Activated CD4-positive, CD25-positive, alpha-beta regulatory T cell treated with anti-CD3 and anti-CD28 coated beads, Interleukin-2, amount 50 U/mL, for 72 hours (primary cell): ENCODE measurements at places on chromosomes 16 and 17.

DNA sequence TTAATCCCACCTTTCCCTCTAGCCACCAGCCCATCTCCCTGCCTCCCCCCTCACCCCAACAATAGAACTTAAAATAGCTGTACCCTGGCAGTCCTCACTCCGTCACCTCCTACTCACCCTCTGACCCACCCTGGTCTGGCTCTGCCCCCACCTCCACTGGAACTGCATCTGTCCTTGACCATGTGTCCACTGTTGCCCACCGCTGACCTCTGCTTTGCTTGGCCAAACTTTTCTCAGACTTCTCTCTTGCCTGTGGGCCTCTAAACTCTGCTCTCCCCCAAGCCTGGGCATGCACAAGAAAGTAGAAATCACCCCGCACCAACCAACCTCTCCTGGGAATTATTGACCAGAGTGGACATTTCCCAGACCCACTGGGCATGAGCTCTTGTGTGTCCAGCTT, 169.8 kb downstream of the WSCD1 start:
- DNase-seq = no peak

GRCh38 chr16:17538927-17539326, 68.2 kb upstream of the XYLT1 start:
- no peak for DNase-seq

GRCh38 chr17:73495641-73496040, 148.6 kb downstream of the SDK2 start:
- DNase-seq = no peak

DNA sequence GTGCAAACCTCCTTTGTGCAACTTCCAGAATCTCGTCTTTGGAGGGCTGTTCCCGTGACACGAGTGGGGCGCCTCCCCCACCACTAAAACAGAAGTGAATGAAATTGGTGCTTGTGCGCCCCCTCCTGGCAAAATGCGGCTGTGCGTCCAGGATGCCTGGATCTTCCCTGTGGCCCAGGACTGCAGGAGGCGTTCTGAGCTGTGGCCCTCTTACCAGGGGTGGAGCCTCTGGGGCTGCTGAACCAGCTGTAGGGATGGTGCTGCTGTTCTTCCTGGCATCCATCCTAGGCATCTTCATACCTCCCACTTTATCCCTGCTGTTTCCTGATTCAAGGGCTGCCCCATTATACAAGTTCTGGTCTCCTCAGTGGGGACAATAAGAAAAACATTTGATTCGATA, 18.5 kb upstream of the NAGLU start:
- DNase-seq = peak; percentile 83

- DNase-seq = no peak
Measured at GRCh38 chr17:14203388-14203787, 33.3 kb downstream of the CDRT15 start.

DNA sequence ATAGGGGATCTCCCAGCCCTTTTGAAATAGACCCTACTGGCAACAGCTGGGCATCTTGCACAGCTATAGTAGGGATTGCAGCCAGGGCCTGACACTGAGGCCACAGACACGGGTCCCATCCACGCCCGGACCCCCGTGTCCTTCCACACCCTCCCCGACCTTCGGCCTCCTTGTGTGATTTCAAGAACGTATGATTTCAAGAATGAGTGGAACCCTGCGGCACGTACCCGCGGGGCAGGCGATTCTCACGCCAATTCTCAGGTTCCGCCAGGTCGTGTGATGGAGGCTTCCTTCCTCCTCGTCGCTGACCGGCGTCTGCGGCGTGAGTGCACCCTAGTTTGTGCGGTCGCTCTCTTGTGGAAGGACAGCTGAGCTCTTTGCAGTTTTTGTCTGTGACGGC, 56.3 kb upstream of the GNG13 start:
- DNase-seq = no peak

DNA sequence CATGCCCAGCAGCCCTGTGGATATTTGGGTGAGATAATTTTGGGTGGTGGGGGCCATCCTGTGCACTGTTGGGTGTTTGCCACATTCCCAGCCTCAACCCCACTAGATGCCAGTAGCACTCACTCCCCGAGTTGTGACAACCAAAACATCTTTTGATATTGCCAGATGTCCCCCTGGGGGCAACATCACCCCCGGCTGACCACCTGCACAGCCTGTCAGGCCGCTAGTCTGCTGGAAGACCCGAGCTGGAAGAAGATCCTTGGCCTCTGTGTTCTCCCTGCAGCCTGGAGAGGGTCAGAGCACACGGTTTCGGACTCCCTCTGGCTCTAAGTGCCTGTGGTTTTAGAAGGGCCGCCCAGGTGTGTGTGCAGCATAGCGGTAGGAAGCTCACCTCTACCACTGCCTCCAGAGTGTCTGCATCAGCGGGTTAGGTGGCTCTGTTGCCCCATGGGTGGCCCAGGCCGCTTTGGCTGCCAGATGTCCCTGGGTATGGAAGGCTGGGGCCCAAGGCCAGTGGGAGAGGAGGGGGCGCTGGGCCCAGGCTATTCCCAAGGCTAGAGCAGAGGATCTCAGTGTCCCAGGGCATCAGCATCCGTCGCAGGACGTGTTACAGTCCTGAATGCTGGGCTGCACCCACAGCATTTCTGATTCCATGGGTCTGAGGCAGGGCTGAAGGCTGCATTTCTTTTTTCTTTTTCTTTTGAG, 195.8 kb upstream of the GSE1 start:
- DNase-seq = peak; percentile 21

- peak; percentile 80 for DNase-seq
Measured at GRCh38 chr17:62653002-62653825, 25.7 kb downstream of the MRC2 start.

DNA sequence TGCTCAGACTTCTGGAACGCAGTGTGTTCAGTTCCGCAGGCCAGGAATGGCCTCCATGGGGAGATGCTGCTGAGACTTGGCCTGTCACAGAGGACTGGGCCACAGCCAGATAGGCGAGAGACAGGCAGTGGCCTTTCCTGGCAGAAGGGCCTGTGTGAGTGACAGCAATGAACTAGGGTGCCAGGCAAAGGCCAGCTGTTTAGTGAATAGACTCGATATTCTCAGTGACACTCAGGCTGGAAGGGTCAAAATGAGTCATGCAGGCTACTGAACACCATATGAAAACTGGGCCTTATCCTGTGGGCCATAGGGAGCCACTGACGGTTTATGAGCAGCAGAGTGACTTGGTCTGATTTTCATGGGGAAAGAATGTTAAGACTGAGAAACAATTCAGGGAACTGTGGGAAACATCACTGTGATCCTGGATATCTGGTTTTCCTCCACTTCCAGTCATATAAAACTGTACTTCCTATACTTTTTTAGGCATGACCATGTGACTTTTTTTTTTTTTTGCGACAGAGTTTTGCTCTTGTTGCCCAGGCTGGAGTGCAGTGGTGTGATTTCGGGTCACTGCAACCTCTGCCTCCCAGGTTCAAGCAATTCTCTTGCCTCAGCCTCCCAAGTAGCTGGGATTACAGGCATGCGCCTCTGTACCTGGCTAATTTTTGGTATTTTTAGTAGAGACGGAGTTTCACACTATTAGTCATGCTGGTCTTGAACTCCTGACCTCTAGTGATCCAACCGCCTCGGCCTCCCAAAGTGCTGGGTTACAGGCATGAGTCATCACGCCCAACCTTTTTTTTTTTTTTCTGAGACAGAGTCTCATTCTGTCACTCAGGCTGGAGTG, 5.2 kb upstream of the NUBP1 start:
- peak; percentile 48 for DNase-seq

GRCh38 chr17:44952946-44953475, 5.4 kb upstream of the KIF18B start:
- no peak for DNase-seq

GRCh38 chr16:27202923-27203506, 311 bp upstream of the KDM8 start:
- no peak for DNase-seq

GRCh38 chr17:63425483-63425882, 20.6 kb downstream of the CYB561 start:
- DNase-seq = peak; percentile 63

GRCh38 chr17:61247439-61247838, 152.2 kb upstream of the TBX2 start:
- no peak for DNase-seq

DNA sequence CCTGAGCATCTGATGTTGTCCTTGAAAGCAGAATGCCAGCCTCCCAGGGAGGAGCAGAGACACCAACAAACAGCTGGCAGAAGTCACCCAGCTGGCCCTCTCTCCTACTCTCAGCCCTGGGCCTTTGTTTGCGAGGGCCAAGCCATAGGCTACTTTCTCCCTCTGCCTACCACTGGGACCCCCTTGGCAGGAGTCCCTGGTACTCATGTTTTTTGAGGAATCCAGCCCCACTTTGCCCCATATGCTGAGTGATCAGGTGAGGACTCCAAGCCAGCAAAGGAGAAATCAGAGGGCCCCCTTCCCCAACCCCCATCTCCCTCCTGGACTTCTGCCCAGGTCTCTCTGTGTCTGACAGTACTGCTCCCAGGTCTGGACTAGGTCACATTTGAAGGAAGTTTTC, 121.9 kb downstream of the USP31 start:
- no peak for DNase-seq

GRCh38 chr17:67990909-67991308, 5.4 kb downstream of the C17orf58 start:
- no peak for DNase-seq

DNA sequence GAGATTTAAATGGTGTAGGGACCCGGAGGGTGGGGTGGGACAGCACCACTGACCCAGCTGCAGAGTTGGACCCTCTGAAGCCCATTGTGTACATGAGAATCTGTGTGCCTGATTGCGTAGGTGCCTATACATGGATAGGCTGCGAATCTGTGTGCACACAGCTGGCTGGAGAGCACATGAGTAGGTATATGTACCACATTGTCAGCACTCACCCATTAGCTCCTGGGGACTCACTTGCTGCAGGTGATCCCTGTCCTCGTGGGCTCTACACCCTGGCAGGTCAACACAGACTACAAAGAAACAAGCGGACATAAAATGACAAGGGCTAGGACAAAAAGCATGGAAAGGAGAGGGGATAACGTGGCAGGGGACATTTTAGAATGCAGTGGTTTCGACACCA, 11.3 kb upstream of the CETP start:
- no peak for DNase-seq

DNA sequence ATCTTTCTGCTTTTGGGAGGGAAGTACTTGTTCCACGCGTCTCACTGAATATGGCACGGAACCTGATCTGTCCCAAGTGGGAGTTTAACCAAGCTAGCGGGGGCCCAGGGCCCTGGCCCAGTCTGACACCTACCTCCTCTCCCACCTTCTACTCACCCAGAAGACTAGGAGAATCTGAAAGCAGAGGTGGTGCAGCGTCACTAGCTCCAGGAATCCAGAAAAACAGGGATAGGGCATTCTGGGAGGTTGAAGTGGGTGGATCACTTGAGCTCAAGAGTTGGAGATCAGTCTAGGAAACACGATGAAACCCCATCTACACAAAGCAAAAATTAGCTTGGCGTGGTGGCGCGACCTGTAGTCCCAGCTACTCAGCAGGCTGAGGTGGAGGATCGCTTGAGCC, 163.5 kb upstream of the ZNF267 start:
- no peak for DNase-seq

DNA sequence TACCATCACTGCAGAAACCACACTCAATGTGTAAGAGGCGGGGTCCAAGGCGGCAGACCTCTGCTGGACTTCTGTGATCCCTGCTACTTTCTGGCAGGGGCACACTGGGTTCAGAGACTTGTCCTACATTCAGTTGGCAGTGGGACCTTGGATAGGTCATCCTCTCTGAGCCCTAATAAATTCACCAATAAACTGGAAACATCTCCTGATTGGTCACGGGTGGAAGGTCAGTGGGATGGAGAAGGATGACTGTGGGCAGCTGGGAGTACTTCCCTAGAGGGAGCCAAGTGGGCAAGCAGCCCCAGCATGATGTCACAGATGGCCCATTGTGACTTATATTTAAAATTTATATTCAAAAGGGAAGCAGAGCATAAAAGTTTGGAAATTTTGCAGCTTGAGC, 49.7 kb downstream of the RNF112 start:
- no peak for DNase-seq

DNA sequence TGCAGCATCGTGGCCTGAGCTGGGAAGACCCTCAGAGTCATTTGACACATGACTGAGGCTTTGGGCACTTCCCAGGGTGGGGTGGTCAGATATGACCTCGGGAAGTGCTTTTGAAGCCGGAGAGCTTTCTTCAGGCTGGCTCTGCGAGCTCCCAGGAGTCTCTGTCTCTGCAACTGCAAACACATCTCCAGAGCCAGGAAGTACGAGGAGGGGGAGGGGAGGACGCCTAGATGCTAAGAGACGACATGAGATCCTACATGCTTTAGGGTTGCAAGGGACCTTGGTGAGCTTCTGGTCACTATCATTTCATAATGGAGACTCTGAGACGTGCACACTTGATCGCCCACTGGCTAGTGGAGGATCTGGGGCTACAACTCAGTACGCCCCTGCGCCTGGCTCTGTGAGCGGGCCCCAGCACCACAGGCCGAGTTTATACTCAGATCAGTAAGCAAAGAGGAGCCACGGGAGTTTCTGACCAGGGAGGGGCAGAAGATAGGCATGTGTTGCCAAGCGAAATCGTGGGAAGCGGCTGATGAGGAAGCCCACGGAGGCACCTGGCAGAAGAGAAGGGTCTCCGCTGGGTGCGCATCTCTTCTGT, 527 bp upstream of the MGAT5B start:
- no peak for DNase-seq

DNA sequence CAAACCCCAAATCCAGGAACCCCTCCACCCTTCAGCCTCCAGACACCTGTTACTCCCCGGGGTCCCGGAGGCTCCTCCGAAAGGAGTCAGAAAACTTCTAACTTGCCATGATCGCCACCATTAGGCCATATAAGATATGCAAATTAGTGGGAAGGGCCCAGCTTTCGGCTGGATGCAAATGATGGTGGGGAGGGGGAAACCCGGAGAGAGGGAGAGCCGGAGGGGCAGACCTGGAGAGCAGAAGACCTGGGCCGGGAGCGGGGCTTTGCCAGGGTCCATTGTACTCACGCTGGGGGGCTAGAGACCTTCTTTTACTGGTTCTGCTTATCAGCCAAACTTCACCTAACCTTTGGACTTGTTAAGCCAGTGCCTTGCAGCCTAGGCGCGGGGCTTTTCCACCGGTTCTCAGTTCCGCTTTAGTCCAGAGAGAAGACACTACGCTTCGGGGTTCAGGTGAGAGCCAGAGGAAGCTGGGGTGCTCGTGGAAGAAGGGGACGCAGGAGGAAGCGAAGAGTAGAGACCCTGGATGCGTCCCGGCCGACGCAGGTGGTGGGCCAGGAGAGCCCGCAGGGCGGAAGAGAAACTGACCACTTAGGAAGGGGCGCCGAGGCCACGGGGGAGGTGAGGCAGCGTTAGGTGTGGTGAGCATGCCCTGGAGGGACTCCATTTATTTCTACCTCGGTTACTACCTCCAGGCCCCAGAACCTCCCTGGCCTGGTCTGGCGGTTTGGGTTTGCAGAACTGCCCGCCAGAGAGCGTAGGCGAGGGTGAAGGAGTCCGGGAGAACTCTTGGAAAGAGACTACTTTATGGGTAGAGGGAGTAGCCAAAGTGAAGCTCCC, at the start of gene HNF1B:
HNF1B (minus strand) TSS at position 99 of the 840 bp plus-strand sequence. CDS start 175 bp downstream, outside the sequence.
- DNase-seq = peak; percentile 47

- DNase-seq = no peak
Measured at GRCh38 chr17:37025847-37026530, 77.2 kb downstream of the AATF start.

- no peak for DNase-seq
Measured at GRCh38 chr16:12131755-12132154, 155.2 kb downstream of the SNX29 start.

GRCh38 chr17:75625813-75626486, 7.3 kb upstream of the SMIM5 start:
- no peak for DNase-seq
